Urothelium cell line (cell line): ENCODE measurements at places on chromosomes 11 and 22.

- no peak for DNase-seq
These were observed 1.8 kb upstream of the OR10A5 start for GRCh38 chr11:6843670-6844069.

DNA sequence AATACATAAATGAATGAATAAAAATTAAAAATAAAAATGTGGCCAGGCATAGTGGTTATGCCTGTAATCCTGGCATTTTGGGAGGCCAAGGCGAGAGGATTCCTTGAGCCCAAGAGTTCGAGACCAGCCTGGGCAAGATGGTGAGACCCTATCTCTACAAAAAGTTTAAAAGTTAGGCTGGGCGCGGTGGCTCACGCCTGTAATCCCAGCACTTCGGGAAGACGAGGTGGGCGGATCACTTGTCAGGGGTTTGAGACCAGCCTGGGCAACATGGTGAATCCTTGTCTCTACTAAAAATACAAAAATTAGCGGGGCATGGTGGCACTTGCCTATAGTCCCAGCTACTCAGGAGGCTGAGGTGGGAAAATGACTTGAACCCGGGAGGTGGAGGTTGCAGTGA lies 9.7 kb upstream of the BEST1 start:
- no peak for DNase-seq

- no peak for DNase-seq
These were observed 123.3 kb upstream of the TBCEL start for GRCh38 chr11:120900643-120901042.

DNA sequence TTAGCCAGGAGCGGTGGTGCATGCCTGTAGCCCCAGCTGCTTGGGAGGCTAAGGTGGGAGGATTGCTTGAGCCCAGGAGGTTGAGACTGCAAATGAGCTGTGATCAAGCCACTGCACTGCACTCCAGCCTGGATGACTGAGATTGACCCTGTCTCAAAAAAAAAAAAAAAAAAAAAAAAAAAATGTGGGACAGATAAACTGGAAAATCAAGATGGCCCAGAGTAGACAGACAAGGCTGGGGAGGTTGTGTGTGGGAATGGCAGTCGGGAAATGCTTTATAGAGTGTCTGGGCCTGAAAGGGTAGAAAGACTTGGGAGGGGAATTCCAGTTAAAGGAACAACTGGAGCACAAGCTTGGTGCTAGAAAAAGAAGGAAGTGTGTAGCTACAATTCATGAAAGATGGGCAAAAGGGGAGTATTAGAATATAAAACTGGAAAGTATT lies 18.2 kb upstream of the WDR74 start:
- DNase-seq = no peak

DNA sequence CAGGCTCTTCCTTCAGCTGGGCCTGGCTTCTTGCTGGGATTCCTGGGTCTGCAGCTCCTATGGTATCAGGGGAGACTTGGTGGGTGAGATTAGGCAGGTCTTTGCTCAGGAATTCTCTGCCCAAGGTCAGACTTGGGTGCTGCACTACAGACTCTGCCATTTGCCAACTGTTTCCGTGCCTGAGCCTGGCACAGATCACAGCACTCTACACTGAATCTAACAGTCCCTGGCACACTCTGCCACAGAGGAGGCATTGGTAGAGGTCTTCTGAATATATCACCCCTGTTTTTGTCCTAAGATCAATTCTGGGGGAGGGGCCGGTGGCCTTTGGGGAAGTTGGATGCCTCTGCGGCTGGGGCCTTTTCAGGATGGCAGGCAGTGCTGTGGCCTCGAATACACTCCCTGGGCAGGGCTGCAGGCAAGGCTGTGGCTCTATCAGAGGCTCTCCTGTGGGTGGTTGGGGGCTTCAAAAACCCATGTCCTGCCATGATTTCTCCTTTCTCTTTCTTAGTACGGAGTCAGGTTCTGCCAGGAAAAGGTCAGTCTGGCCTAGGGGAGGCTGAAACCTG lies 115.0 kb upstream of the NARS2 start:
- no peak for DNase-seq

- no peak for DNase-seq
These were observed 43.3 kb downstream of the RIBC2 start for GRCh38 chr22:45456811-45457210.

DNA sequence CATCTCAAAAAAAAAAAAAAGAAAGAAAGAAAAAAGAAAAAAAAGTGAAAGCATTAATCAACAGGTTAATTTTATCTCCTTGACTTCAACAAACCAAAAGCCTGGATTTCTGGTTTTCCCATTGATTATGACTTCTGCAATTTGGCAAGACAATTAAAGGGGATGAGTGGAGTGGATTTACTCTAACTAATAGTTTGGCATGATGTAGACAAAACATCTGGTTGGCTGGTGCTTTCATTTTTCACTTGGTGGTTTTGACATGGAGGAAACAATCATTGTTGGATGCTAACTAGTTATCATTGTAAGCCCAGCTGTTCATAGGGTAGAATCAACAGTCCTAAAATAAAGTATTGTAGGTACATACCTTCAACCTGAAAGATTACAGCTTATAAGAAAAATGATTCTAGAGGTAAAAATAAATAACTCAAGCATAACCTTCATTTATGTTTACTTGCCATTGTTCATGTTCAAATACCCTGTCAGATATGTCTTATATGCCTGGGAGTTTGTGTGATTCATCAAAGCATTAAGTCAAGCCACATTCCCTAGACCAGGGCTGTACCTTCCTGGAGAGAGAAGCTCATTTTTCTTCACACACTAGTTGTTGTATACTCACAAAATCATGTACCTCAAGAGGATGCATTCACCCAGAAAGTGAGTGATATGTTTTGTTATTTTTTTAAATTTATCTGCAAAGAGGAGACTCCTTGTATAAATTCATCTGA lies 15.1 kb downstream of the FIBIN start:
- DNase-seq = no peak

GRCh38 chr22:42307806-42308563 lies 37.5 kb upstream of the TCF20 start:
- DNase-seq = no peak

GRCh38 chr11:34978236-34979191 lies 62.1 kb downstream of the PDHX start:
- peak; percentile 22 for DNase-seq

DNA sequence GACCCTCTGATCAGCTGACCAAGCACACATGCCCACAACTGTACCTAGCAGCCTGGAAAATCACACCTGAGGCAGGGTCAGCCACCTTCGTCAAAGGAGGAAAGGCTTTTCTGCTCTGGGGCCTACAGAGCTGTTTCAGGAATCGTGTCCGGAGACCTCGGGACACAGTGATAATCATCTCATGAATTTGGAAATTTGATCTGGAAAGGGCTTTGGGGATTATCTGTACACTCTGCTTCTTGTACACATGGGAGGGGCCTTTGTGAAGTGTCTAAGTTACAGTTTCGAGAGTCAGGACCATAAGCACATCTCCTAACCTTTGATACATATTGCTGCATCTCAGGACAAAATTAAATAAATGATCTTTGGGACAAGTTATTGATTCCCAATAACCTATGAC lies 1421.2 kb upstream of the TENM4 start:
- no peak for DNase-seq

GRCh38 chr22:21712751-21713427 lies 22.7 kb downstream of the YPEL1 start:
- peak; percentile 89 for DNase-seq
